ENCODE measurements at places on chromosomes 6 and 20. TPM values are rescaled to one million over a fixed set of nuclear protein-coding genes. Genes with fewer than 3 reads are reported as not detected.

The GNRH2 gene
- not detected for total RNA-seq

The GTSF1L gene
- total RNA-seq = not detected

- ATAC-seq = peak; percentile 29
Measured at GRCh38 chr6:116221067-116221466, 32.8 kb downstream of the TSPYL4 start.

DNA sequence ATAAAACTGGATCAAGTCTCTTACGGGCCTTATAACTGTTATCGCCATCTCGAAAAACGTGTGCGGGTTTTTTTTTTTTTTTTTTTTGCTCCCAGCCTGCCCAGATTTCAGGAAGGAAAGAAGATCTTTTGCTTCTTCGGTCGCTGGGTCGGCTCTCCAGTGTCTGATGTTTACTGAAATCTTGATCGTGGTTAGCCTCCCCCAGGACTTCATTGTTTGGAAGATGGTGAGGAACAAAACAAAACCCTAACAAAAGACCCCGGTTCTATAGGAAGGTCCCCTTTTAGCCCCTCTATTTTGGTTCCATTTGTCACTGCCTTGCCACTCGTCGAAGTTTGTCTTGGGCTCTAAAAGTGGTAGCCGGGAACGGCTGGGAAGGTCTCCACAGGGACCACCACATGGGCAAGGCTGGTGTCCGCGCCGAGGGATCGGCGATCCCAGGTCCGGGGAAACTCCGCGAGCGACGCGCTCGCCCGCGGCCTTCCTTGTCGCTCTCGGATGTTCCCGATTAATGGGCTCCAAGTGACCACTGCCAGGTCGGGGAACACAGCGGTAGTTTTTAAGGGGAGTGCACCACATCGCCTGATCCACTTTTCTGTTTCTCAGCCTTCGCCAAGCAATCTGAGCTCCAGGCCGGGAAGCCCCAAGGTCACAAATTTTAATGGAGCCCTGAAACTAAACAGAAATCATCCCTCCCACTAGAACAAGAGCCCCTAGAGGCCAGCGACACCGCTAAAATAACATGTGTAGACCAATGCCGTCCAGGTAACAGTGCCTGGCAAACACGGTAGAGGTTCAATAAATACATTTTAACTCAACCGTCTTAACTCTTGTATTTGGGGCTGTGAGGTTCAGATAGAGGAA lies 27.0 kb downstream of the TRIM27 start:
- peak; percentile 20 for ATAC-seq

DNA sequence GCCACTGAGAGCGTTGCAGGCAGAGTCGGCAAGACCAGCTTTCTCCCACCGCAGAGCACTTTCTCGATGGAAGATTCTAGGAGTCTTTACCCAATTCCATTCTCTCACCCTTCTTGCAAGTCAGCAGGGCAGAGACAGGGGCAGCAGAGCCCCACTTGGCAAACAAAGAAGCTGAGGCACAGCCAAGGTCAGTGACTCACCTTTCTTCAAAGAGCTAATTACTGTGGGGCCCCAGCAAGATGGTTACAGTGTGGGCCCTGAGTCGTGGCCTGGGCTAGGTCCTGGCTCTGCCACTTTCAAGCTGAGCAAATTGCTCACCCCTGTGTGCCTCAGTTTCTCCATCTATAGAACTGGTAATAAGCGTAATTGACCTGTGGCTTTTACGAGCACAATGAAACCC lies 277.0 kb downstream of the PREX1 start:
- ATAC-seq = no peak

DNA sequence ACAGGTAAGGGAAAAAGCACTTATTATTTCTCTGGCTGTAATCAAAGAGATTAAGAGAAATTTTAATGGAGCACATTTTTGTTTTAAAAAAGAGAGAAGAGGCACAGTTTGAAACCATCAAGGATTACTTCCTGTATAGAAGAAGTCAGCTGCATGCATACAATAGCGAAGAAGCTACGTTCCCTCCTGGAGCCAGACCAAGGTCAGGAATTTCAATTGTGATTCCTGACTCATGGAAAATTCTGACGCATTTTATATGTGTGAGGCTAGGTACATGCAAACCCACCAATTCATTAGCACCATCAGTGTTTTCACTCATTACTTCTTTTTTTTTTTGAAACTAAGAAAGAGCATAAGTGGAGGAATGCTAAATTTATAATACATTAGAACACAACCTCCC lies 232.7 kb upstream of the SGK1 start:
- no peak for ATAC-seq

- ATAC-seq = no peak
Measured at GRCh38 chr20:7596541-7596940, 343.7 kb downstream of the HAO1 start.

DNA sequence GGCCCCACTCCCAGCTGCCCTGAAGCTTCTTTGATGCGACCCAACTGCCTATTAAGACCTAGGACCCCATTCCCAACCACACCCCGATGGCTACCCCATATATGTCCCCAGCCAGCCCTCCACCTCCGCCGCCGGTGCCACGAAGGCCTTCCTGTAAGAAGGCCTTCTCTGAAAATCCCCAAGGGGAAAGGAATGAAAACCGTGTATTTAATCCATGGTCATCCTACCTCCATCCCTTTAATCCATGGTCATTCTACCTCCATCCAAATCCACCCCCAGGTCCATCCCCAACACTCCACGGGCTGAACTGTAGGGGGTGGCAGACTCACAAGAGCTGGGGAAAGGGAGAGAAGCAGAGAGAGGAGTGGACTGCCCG lies 545 bp upstream of the VSX1 start:
- ATAC-seq = no peak

The ULBP1 gene
- 4.9 TPM for total RNA-seq

DNA sequence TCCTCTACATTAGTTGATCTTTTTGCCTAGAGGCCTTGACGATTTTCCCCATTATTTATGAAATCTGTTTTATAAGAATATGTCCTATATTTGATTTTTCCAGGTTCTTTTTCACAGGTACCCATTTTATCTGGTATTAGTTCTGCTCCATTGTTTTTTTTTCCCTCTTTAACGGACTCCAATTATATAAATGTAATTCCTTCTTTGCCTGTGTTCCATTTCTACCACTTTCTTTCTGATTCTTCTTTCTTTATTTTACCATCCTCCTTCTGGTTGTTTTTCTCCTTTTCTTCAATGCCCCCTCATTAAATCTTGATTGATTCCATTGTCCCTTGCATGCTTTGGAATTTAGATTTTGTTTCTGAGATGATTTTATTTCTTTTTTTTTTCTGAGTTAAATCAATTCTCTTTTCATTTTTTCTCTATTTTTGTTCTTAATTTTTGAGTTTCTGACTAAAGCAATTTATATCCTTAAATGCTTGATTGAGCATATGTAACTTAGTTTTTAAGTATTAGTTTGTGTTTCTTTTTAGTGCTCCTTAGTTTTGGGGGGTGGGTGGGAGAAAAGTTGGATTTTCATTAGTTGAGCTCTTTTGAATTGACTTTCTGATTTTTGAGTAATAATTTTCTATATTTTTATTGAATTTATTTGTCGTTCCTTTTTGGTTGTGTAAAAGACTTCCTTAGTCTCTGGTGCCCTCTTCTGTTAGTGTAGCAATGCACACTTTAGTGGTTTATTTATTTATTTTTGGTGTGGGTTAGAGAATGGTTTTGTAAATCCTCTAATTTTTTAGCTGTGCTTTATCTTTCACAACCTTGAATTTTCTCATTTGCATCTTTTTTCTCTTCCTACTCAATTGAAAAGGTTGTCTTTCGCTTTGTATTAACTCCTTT lies 140.8 kb downstream of the FARS2 start:
- ATAC-seq = no peak

The CDH4 gene
- total RNA-seq = 25.6 TPM

The OVOL2 gene
- not detected for total RNA-seq

DNA sequence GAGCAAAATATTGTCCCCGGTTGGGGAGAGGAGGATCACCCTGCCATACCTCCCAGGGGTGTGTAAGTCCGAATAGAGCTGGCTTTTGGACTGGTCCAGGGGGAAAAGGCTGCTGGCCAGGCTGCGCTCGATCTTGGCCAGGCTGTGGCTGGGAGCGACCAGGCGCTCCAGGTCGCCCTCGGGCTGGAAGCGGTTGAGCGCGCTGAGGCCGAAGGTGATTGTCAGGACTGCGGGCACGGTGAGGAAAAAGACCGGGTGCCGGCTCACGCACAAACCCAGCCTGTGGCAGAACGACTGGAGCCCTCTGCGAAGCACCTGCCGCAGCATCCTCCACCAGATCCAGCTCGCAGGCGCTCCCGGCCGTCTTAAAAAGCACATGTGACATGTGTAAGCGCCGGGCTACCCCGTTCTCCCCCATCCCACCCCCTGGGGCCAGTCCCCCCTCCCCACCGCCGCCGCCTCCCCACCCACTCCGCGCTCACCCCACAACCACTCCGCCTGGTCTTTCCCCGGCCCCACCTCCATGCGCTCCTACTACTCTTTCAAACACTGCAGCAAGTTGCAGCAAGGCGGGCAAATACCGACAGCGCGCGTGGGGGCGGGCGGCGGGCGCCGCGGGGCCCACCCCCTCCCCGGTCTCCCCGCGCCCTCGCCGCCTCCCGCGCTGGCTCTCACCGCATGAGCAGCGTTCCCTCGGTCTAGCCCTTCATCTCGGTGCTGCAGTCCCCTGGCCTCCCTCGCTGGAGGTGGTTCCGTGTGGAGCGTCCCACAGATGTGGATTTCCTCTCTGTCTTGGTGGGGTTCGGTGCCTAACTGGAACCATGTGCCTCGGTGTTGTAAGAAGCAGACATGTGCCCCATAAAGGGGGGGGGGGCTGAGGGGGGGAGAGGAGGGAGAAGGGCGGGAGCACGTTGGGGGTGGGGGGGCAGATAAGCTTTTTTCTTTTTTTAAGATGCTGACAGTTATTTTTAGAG lies 42.4 kb downstream of the PTCHD4 start:
- ATAC-seq = peak; percentile 80

DNA sequence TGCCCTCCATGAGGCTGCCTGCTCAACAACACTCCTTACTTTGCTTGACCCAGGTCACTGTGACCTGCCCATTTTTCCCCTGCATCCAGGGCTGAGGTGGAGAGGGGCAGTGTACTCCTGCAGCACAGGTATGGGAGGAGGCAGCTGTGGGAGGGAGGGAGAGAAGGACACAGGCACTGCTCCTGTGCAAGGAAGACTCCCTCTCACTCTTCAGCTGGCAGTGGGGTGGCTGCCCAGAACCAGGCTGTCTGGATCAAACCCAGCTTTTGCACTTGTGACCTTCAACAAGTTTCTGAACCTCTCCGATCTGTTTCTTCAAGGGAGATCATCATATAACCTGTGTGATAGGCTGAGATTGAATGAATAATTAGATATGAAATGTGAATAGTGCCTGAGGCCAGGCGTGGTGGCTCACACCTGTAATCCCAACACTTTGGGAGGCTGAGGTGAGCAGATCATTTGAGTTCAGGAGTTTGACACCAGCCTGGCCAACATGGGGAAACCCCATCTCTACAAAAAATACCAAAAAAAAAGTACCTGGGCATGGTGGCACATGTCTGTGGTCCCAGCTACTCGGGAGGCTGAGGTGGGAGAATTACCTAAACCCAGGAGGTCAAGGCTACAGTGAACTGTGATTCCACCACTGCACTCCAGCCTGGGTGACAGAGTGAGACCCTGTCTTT lies 14.1 kb downstream of the TGIF2 start:
- ATAC-seq = no peak

DNA sequence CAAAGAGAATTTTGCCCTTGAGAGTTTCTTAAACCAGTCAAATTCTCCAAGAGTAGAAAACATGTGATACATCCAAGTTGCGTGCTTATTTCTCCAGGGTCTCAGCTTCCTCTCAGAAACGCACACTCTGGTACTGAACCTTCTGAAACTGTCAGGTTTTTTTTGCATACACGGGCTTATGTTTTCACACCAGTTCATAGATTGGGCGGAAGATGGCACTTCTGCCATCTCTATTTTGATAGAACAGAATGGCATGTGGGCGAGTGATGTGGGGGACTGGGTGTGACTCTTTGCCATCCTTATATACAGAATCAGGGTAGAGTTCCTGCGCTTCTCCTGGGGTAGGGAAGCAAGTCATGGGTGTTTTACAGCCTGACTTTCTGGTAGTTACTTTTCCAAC lies 56.4 kb downstream of the ADTRP start:
- no peak for ATAC-seq

DNA sequence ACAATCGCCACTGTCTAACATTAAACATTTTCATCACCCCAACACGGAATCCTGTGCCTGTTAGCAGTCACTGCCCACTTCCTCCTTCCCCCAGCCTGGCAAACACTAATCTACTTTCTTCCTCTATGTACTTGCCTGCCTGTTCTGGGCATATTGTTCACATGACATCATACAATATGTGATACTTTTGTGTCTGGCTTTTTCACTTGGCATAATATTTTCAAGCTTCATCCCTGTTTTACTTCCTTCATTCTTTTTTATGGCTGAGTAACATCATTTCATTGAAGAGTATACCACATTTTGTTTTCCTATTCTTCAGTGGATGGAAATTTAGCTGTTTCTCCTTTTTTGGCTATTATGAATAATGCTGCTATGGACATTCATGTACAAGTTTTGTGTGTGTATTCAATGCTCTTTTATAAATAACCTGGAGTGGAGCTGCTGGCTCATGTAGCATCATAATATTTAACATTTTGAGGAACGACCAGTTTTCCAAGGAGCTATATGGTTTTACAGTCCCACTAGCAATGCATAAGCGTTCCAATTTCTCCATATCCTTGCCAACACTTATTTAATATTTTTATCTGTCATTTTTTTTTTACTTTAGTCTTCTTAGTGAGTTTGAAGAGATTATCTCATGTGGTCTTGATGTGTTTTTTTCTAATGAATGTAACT lies 360.1 kb downstream of the HDGFL1 start:
- no peak for ATAC-seq

- ATAC-seq = peak; percentile 32
Measured at GRCh38 chr6:46062312-46062711, 46.7 kb upstream of the CLIC5 start.

The IMPG1 gene
- total RNA-seq = 0.96 TPM

GRCh38 chr20:43160941-43161340 lies 28.8 kb downstream of the PTPRT start:
- no peak for ATAC-seq

The E2F1 gene
- total RNA-seq = 16.9 TPM

DNA sequence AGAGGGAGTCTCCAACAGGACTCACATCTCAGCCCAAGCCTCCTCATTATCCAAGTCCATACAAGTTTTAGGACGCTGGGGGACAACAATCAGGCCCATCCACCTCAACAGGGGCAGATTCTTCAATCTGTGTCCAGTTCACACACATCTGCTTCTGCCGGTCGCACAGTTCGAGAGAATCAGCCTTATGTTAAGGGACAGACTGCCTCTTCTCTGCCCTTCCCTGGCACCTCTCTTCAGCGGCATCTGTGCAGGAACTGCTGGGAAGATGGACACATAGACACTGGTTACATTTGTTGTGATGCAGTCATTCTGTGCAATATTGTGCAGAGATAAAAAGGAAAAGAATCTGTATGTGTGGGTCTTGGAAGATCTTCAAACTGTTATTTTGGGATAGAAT lies 21.0 kb downstream of the ULBP1 start:
- ATAC-seq = no peak

The CCM2L gene
- total RNA-seq = 0.26 TPM

Measured in motor neuron (in vitro differentiated cells).